ENCODE measurements at places on chromosomes 5 and 9.

DNA sequence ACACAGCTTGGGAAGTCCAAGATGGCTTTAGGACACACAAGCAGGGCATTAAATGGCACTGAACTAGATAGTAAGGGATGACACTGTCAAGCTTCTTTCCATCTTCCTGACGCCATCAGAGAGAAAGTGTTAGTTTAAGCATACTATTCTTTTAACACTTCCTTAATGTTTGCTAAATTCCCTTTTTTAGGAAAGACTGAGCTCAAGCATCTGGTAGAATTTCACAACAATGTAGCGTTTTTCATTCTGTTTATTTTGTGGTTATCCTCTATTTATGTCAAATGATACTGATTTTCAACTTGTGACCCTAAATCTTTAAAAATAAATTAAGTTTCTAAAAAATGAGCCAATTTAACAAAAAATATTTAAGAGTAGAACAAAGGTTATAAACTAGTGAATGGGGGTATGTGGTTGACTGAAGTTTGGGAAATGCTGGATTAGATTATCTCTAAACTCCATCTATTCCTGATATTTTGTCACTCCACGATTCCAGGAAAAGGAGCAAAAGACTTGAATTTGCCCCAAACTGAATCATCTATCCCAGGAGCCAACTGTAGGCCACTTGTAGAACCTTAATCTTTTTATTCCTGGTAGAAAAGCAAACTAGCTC lies 147.4 kb upstream of the KLF9 start:
- DNase-seq, result no peak

DNA sequence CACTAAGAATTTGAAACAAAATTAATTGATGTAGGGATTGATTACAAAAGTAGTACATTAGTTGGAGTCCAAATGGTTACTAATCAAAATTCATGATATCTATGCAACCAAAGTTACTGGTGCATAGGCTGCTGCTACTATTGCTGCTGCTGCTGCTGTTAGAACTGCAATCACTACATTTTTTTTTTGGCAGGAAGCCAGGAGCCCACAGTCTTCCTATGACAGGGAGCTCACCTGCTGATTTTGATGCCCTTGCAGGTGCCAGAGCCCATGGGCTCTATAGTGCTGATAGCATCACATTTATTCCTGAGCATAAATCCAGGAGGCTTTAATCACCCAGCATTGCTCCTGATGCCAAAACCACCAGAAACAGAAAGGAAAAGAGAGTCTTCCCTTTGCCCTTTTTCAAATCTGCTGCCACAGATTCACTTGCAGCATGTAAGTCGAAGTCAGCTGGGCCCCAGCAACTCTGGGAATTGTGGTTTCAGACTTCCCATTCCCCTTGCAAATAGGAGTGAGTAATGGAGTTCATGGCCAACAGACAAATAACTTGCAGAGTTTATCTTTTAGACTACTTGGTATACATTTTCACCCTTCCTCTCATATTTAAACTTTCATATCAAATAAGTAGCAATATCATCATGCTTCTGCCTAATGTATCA lies 17.6 kb downstream of the SLCO6A1 start:
- no peak for DNase-seq

DNA sequence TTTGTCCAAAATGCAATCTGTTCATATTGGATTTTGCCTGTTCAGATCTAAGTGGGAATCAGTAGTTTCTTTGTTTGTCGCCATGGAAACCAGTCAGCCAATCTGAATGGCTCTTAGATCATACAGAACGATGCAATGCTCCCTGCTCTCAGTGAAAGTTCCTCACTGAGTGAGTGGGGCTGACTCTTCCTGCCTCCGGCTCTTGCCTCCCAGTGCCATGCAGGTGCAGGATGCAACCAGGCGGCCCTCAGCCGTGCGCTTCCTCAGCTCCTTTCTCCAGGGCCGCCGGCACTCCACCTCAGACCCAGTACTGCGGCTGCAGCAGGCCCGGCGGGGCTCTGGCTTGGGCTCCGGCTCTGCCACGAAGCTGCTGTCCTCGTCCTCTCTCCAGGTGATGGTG lies at the start of gene PTPDC1:
PTPDC1 (plus strand) TSS at position 151 of the 400 bp plus-strand sequence; CDS start at position 218, 67 bp downstream.
- no peak for DNase-seq

DNA sequence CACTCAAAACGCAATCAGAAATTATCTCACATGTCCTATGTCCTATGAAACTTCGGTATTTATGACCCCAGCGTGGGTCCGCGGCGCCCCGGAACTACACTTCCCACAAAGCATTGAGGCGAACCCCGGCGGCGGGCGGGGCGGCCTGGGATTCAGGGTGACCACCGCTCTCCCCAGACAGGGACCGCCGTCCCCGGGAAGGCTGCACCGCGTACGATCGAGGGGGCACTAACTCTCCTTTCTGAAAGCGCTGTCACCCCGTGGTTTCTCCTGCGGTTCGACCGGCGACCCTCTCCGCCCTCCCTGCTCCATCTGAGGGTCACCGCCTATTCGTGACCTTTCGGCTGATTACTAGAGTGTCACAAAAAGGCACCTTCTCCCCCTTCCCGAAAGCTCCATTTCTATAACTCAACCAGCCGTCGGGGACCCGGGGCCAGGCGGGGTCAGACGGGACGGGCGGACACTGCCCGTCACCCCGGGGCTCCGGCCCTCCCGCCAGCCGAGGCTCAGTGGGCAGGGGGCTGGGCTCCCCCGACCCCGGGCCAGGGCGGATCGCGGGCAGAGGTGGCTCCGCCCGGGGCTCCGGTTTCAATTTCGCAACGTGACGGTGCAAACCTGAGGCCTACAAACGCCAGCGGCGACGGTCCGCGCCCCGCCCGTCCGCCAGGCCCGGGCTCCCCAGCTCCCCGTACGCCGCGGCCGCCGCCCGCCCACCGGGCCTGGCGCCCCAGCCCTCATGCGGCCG lies 1.3 kb downstream of the ECPAS start:
- peak; percentile 87 for DNase-seq

- peak; percentile 78 for DNase-seq
Measured at GRCh38 chr9:86700629-86701028, 246.7 kb downstream of the GAS1 start.

DNA sequence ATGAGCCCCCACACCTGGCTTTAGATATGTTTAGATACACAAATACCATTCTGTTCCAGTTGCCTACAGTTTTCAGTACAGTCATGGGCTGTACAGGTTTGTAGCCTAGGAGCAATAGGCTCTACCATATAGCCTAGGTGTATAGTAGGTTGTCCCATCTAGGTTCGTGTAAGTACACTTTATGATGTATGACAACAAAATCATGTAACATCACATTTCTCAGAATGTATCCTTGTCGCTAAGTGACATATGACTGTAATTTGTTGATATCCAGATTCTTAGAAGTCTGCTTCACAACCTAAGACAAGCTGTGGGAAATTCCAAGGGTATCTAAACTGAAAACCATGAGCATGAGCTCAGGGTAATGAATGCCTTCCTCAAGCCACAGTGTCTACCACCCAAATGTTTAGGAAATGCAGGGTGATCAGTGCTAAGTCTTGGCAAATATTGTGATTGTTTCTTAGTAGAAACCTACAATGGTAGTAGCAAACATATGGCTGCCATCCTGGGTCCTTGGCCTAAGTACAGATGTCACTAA lies 8.4 kb downstream of the ECM2 start:
- no peak for DNase-seq

DNA sequence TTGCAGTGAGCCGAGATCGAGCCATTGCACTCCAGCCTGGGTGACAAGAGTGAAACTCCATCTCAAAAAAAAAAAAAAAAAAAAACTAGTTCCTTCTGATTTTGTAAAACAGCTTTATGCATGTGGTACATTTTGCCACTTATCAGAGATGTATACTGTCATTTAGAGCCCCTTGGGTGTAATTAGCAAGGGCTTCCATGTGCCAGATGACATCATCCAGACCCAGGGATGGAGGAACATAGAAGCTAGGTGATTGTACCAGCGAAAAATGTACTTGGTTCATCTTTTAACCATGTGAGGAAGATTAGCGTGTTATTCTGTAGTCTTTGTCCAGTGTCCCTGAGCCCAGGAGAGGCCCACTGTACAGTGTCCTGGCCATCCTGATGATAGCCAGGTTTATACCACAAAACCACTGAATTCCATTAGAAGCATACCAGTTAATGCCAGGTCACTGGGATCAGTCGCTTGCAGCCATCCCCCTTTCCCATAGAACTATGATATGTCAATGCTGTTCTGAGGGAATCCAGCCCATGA lies 239.3 kb upstream of the SGCD start:
- no peak for DNase-seq

GRCh38 chr5:91469517-91470165 lies 86.5 kb upstream of the ARRDC3 start:
- no peak for DNase-seq

All from left ventricle myocardium superior (tissue), 1 donor.